GF-D8 (cell line): ENCODE measurements at places on chromosomes 1 and 21.

GRCh38 chr1:2845869-2846268, 44.4 kb upstream of the TTC34 start:
- no peak for DNase-seq

DNA sequence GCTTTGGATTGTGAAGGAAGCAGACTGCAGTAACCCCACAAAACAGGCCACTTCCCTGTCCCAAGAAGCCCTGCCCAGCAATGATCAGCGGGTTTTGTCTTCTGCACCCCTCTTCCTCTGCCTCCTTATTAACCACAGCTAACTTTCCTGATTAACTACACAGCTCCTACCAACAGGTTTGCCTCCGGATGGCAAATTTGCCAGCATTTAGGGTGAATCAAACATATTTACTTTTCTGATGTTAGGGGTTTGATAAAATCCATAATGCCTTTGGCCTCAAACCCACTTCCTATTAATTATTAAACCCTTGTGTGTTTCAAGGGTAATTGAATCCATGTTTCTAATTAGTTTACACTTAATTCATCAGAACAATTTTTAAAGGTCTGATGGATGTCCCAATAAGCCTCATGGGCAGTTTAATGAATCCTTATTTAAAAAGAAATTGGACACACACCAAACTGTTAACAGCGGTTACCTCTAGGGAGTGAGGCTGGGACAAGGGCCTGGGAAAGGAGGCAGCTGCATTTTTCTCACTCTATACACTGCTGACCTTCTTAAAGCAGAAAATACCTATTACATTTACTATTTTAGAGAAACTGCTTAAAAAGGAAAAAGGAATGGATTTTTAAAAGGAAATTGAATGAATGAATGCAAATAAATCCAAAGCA, 91.9 kb downstream of the CSMD2 start:
- DNase-seq = no peak

DNA sequence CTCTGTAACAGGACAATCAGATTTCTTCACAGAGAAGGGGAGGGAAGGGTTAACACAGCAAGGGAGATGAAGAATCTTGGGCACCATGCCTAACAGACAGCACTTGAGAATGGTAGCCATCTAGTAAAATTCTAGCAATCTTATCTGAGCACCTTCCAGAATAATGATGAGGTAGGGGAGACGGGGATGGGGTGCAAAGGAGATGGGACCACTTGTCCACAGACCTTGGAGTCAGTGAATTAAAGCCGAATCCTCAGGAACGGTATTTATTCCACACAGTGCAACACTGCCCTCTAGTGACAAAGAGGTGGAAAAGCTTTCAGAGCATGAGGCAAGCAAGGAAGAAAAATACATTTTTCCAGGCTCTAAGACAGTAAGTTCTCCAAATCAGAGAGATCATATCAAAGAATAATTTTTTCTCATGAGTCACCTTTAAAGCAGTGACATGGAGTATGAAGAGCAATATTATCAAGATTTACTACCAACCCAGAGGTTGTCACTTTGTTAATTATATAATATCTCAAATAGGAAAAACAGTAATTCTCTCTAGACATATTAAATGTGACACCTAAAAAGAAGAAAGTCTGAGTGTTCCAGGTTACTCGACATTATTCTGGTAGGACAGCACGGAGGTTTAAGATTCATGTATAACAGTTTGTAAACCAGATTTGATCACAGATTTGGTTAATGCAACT, 43.3 kb upstream of the LPAR3 start:
- DNase-seq = peak; percentile 11

- DNase-seq = no peak
Observed at GRCh38 chr21:29018540-29018939, 609 bp downstream of the RWDD2B start.

DNA sequence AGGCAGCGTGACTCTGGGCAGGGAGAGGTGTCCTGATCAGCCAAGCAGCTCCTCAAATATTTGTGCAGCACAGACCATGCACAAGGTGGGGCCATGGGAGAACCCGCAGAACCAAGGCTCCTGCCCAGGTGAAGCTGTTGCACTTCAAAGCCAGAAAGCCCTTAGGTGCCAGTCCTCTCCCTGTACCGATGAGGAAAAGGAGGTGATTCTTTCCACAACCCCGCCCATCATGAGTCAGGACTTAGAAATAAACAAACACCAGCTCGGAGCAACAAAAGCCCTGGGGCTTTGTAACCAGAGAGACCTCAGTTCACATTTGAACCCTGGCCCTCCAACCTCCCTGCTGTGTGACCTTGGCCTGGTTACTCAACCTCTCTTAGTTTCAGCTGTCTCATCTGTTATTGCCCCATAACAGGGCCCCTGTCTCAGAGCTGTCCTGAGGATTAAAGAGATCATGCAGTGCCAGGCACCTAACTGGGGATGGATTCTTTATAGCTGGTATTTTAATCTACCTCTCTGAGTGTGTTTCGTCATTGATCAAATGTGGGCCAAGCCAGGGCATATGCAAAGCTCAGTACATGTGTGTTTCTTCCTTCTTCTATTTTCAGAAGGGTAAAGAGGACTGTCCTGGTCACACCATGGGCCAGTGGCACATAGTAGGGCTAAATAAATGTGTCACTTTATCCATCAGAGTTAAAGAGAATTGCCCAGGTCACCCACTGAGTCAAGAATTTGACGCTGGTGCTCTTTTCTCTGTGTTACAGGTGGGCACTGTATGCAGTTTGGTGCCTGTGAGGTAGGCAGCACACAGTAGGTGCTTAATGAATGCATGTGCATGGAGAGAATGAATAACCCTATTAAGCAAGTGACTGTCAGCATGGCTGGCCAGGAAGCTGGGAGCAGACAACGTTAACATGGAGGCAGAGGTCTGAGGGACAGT, 1.4 kb downstream of the LDLRAD1 start:
- no peak for DNase-seq

DNA sequence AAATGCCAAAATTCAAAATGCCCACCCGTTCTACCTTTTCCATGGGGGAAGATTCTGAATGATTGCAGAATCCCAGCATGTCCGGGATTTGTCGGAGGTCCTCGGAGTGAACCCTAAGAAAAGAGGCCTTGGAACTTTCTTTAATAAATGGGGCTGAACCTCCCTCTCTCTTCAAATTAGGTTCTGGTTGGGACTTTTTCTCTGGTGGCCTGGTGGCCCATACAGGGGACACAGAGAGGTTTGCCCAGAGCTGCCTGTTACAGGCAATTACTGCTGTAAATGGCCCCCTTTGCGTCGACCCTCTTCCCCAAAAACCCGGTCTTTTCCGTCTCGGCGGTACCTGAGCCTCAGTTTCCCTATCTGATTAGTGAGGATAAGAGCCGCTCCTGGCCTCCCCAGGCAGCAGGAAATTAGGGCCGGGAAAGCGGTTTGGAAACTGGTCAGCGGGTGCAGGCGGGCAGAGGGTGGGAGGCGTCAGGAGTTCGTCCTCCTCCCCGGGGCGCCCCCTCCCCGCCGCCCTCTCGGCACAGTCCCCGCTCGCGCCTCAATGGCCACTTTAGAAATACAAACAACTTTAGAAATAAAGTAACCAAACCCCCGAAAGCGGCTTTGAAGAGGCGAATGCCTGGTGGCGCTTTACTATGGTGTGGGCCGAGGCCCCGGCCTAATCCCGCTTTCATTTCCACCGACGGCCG, 15.6 kb downstream of the PAX7 start:
- no peak for DNase-seq

DNA sequence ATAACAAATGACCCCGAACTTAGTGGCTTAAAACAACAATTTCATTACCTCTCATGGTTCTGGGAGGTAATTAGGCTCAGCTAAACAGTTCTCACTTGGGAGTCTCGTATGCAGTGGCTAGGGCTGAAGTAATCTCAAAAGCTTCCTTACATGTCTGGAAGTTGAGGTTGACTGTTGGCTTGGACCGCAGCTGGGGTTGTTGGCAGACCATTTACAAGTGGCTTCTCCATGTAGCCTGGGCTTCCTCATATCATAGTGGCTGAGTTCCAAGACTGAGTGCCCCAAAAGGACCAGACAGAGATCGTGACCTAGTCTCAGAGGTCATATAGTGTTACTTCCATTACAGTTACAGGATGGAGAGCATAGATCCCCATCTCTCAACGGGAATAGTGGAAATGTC, 2.4 kb upstream of the POGZ start:
- DNase-seq = peak; percentile 71

GRCh38 chr21:34154878-34155277, 81.5 kb downstream of the MRPS6 start:
- no peak for DNase-seq

- DNase-seq = no peak
Observed at GRCh38 chr1:162235241-162235800, 141.3 kb downstream of the SPATA46 start.

GRCh38 chr1:94027721-94028515, 93.0 kb downstream of the ABCA4 start:
- DNase-seq = no peak

DNA sequence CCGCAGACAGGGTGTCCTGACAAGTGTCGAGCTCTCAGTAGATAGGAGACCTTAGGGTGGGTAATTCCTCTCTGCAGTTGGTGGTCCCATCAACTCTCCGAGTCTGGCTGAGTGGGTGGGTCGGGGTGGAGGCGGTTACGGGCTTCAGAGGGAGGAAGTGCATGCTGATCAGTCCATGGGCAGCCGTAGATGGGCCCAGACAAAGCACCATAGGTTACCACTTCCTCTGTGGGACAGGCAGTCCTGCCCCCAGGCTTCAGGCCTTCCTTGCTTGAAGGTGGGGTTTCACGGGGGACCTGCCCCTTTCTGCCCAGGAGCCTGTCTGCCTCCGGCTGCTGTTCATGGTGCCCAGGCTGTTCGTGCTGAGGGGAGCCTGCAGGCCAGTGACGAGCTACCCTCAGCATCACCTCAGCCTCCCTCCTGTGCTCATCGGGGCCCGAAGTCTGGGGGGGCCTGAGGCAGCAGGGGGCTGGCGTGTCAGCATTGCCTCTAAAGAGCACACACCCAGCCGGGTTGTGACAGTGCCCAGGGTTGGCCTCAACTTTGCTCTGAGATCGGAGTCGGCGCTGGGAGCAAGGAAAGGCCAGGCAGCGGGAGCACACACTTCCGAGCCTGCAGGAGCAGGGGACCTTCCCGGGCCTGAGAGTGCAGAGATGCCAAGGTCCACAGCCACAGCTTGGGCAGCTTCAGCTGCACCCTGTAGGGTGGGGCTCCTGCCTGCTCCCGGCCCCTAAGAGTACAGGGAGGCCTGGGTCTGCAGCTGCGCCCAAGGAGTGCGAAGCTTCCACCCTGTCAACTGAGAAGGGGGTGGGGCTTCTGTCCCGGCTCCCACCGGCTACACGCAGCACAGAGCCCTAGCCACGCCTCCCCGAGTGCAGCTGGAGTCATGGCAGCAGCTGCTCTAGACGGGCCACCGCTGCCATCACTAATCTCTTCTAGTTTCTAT, 225.4 kb upstream of the NRIP1 start:
- no peak for DNase-seq

- peak; percentile 70 for DNase-seq
Observed at GRCh38 chr1:157407917-157408525, 144.3 kb downstream of the FCRL5 start.

GRCh38 chr1:221565711-221566110, 176.2 kb downstream of the DUSP10 start:
- DNase-seq = no peak

DNA sequence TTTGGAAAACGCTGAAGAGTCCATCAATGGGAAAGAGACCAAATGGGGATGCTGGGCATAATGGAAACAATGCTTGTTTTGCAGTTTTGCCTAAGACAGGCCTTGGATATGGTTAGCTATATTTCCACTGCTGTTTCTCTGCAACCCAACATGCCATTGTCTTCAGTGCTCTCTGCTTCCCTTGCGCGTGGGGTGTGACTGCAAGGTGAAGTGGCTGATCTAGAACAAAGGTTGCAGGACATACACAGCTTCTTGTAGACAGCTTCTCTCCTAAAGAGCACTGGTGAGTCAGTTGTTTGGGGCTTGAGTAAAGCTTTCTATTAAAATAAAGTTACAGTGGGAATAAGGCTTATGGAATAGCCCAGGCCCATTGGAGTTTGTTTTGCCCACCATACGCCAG, 33.0 kb downstream of the RUNX1 start:
- DNase-seq = no peak

GRCh38 chr21:40060083-40060677, 192.9 kb downstream of the PCP4 start:
- DNase-seq = no peak

DNA sequence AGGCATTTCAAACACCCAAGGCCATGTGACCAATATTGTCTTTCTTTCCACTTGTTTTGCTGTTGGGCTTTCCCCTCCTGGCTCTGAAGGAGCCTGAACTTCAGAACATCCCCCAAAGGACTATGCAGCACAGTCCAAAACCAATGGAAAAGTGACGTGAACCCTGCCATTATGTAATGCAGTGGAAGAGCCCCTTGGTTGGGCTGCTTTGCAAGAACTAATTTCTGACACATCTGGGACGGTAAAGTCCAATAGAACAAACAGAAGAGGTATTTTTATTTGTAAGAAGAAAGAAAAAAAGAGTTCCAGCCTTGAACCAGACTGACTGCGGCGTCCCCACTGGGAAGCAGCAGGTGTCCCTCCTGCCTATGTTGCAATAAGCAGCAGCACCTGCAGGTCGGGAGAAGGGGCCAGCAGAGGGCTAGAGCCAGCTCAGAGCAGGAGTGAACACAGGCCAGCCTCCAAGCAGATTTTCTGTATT, 116.7 kb downstream of the CDC7 start:
- DNase-seq = no peak
